Neural progenitor cell (in vitro differentiated cells): ENCODE measurements at places on chromosomes 1 and 21. TPM values are rescaled to one million over a fixed set of nuclear protein-coding genes. Genes with fewer than 3 reads are reported as not detected.

DNA sequence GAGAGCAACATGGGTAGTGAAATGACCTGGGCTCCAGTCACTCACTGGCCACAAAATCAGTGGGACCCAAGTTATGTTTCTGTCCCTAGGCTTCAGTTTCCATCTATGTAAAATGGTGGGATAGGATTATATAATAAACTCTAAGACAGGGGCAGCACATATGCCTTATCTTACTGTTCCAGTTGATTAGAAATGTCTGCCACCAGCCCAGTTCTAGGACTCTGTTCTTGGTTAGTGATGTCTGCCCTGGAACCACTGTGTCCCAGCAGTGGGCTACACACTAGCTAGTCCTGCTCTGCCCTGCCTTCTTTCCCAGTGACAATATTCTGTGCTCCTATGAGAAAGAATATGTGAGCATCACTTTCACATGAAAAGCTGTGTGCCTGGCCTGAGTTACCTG is 138.3 kb downstream of the PCNX2 start:
- no peak for DNase-seq

GRCh38 chr1:243251539-243251938 is 3.5 kb downstream of the CEP170 start:
- DNase-seq: no peak

GRCh38 chr1:28078680-28079626 is 9.5 kb downstream of the EYA3 start:
- DNase-seq: no peak

- peak; percentile 14 for DNase-seq
Measured at GRCh38 chr1:176149939-176150807, 56.9 kb downstream of the COP1 start.

DNA sequence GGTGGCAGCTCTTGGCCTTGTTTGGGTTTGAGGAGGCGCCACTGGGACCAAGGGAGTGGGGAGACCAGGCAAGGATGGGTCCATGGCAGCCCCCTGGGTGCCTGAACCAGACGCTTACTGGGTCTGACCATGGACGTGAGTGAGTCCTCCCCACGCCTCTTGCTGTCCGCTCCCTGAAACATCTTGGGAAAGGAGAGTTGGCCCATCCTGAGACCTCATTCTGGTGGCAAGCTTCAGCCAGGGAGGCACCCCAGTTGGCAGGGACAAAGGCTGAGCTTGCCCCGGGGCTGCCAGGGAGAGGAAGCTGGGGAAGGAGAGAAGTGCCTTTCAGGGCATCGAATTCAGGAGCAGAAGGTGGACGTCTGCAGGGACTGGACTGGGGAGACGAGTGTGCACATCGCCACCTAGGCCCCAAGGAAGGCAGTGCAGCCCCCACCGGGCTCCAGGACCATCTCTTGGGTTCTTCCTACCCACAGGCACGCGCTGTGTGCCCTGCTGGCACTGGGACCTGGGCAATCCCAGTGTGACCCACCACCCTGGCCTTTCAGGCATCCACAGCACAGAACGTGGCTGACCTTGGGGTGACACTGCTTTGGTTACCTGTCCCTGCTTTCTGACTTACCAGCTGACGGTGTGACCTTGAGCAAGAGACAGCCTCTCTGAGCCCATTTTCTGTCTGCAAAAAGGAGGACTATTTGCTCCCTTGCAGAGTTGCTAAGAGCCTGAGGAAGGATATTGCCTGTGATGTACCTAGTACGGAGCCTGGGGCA is 132.9 kb upstream of the WNT4 start:
- DNase-seq: peak; percentile 75

Gene JAM2
- 1.9 and 3.5 TPM in 2 replicates for total RNA-seq

Gene VASH2
- total RNA-seq: 5.2 and 10.7 TPM in 2 replicates

DNA sequence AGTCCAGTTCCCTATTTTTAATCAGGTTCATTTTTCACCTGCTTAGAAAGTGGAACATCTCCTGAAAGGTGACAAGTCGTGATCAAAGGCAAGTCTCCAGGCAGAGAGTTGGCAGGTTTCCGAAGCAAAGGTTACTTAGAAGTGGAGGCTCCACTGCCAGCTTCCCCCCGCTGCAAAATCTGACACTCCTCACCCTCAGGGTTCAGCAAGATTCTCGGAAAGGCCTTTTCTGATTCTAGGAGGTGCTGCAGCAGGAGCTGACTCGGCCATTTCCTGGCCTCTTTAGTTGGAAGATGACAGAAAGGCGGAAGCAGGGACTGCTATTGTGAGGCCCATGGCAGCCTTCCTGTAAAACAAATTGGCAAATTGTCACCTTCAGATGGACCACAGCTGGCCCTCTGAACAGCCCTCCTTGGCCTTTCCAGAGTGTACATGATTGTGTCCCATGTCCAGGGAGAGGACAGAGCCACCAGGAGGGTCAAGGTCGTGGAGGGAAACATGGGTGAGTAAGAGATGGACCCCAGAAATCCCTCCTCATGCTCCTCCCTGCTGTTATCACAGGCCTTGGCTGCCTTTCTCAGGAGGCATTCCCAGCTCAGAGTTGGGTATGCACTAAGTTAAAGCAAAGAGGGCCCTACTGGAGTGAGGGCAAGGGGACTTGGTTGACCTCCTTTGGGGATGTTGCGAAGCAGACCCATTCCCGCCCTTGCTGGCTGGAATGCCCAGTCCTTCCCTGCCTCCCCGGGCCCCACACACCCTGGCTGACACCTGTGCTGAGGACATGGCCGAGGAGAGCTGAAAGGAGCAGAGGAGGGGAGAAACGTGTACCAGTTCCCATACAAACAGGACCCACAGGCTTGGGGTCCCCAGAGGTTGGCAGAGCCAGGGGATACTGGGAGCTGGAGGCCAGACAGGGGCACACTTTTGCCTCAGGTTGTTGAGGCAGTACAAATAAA is 115.5 kb upstream of the IRF2BP2 start:
- DNase-seq: no peak

GRCh38 chr1:12518931-12519692 is 98.9 kb downstream of the DHRS3 start:
- DNase-seq: peak; percentile 51

Gene RBM34
- 90.4 and 107 TPM in 2 replicates for total RNA-seq

Gene GBP5
- total RNA-seq: not detected in 2 replicates

DNA sequence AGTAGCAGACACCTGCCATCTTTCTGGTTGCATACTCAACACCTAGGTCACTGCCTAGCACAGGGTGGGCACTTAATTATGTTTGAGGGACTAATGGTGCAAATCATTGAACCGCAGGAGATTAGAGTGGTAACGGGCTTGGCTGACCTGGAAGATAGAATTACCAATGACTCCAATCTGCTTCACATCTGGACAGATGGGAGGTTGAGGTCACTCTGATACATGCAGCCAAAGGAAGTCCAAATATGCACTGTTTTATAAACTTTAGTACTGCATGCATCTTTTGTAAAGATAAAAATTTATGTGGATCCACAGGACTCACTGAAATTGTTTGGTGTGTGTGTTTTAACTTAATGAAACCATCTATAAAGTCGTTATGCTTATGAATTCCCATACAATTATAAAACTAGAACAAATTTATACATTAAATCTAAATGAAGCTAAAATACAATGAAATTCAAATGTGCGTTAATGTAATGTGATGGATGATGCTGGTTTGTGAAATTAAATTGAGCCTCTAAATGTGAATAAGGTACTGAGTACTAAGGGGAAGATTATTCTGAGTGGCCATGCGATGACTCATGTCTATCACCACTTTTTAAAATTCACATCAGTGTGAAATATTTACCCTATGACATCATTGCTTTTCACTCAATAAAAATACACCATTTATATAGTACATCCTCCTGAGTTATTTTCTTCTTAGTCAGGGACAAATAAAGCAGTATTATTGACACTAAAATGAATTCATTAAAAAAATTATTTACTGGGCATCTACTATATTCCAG is 224.7 kb upstream of the FAM78B start:
- DNase-seq: no peak

DNA sequence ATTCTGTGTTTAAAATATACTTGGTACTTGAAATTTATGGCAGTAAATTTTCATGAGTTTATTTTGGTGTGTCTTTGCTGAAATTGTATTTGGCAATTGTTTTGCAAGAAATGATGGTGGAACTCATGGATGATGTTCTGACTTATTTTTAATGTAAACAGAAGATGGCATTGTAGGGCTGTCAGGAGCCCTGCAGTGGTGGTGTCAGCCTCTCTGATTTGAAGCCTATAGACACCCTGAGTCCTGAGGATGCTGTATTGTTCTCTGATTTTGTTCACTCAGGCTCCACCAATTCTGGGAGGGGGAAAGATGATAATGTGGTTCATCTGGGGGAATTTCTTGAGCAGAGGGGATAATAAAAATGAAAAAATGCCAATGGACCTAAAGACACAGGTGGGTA is 79.8 kb downstream of the LHX8 start:
- DNase-seq: no peak

DNA sequence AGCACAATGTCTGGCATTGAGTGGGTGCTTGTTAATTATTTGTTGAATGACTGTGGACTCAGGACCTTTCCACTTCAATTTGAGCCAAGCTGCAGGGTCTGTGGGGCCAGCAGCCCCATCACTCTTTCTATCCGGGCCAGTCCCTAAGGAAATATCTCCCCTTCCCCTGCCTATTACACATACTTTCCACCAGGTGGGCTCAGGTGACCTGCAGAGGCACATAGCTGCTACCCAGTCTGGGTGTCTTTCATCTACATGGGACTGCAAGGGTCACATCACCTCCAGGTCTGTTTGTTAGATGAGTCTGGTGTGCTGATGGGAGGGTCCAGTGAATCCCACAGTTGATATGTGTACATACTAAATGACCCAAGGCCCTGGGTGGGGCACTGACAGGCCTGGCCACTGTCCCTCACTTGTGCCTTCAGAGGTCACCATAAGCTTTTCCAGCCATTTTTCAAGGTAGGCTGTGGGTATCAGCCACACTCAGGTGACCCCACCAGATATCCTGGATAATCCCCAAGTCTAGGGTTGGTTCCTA is 59.5 kb upstream of the KDM4A start:
- peak; percentile 24 for DNase-seq

- DNase-seq: peak; percentile 28
Measured at GRCh38 chr1:46757247-46757955, 38.5 kb upstream of the EFCAB14 start.

GRCh38 chr1:36136535-36136934 is 11.5 kb upstream of the COL8A2 start:
- no peak for DNase-seq
